Activated CD8-positive, alpha-beta T cell treated with anti-CD3 and anti-CD28 coated beads for 36 hours (primary cell): ENCODE measurements at places on chromosomes 7 and 10. TPM values are rescaled to one million over a fixed set of nuclear protein-coding genes. Genes with fewer than 3 reads are reported as not detected.

STEAP1B gene
- total RNA-seq: not detected

CTAGE4 gene
- total RNA-seq: 0.87 TPM

SLC39A12 gene
- not detected for total RNA-seq

SFTPA1 gene
- total RNA-seq: not detected

MOGAT3 gene
- total RNA-seq: not detected

C10orf62 gene
- total RNA-seq: not detected

CFAP70 gene
- total RNA-seq: 0.59 TPM

PTPRE gene
- 19.9 TPM for total RNA-seq

NME8 gene
- not detected for total RNA-seq

MYH16 gene
- total RNA-seq: not detected

FLNC gene
- total RNA-seq: 0.14 TPM

AP3M1 gene
- 42.2 TPM for total RNA-seq

CYP26A1 gene
- total RNA-seq: not detected

EXOC4 gene
- total RNA-seq: 54.1 TPM

CAMK2B gene
- 1.9 TPM for total RNA-seq

PRPS1L1 gene
- total RNA-seq: not detected

NKX2-3 gene
- not detected for total RNA-seq

SAMD9L gene
- 13.1 TPM for total RNA-seq

BICC1 gene
- not detected for total RNA-seq

ANKRD30A gene
- total RNA-seq: not detected

UNCX gene
- not detected for total RNA-seq

ADAM12 gene
- total RNA-seq: 1.3 TPM

CTNNA3 gene
- total RNA-seq: not detected

KMT2E gene
- total RNA-seq: 98.4 TPM

CNPY1 gene
- total RNA-seq: not detected

TAS2R4 gene
- 0.43 TPM for total RNA-seq

C10orf105 gene
- total RNA-seq: 0.16 TPM

AKR1C4 gene
- total RNA-seq: not detected

PDE6C gene
- total RNA-seq: not detected

TEX36 gene
- not detected for total RNA-seq

POM121 gene
- total RNA-seq: 72.6 TPM

SLC29A4 gene
- total RNA-seq: 2.9 TPM

C7orf33 gene
- total RNA-seq: not detected

EMX2 gene
- total RNA-seq: not detected
